ENCODE measurements at places on chromosomes 1 and 21.

- DNase-seq, result no peak
These were observed 256.8 kb upstream of the NFIA start for GRCh38 chr1:60825593-60825992.

- no peak for DNase-seq
These were observed 39.6 kb upstream of the C21orf91 start for GRCh38 chr21:17858747-17859146.

GRCh38 chr1:220457957-220458609 is 69.9 kb upstream of the MARK1 start:
- DNase-seq, result peak; percentile 72

DNA sequence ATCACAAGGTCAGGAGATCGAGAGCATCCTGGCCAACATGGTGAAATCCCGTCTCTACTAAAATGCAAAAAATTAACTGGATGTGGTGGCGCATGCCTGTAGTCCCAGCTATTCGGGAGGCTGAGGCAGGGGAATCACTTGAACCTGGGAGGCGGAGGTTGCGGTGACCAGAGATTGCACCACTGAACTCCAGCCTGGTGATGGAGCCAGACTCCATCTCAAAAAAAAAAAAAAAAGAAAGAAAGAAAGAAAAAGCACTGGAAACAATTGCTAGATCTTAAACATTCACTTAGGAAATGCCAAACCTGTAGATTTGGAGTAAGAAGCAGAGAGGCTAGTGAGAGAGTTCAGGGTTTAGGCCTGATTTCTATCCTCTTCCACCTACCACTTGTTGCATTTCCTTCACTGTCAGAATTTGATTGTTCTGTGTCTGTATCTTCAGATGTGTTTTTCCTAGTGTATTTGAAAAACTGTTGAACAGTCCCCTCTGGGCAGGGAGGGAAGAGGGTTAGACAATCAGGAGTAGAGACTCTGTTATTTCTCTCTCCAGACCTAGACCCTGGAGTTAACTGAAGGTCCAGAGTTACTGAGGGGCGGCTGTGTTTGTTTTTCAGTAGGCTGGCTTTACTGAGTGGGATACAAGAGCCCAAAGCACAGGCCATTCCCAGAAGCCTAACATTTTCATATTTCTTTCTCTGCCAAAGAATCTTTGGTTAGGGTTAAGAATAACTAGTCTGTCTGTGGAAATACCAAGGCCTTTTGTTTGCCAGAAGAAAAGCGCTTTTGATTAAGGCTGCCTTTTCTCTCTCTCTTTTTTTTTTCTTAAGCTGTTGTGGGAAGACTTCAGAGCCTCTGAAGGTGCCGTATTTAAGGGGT is 31.1 kb upstream of the MACF1 start:
- no peak for DNase-seq

Data from esophagus muscularis mucosa (tissue), 4 donors.